ENCODE measurements at places on chromosomes 16 and 17.
A peak's percentile ranks its signal among the peaks of the same experiment; 100 is the strongest.

GRCh38 chr17:56292578-56292977 lies 139.3 kb downstream of the ANKFN1 start:
- no peak for DNase-seq

GRCh38 chr17:64327201-64327930 lies 63.3 kb downstream of the PECAM1 start:
- no peak for DNase-seq

DNA sequence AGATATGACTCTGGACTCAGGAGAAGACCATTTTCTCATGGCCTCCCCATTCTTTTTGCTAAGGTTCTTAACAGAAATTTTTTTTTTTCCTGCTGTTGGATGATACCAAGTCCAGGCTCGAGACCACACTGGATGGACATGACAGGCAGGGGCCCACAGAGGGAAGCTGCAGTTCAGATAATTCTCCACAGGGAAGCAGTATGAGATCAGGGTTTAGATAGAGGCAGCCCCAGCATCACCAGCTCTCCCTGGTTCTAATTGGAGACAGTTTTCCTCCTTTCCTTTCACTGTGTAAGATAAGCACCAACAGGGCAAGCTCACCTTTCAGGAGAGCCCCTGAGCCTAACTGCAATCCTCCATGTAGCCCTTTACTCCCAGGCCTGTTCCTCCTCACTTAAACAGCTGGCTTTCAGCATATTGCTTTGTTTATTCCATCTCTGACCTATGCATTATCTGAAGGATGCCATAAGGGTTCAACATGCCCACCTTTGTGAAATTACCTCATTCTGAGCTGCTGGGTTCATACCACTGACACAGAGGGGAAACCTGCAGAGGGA lies 108.1 kb downstream of the SNX11 start:
- no peak for DNase-seq

DNA sequence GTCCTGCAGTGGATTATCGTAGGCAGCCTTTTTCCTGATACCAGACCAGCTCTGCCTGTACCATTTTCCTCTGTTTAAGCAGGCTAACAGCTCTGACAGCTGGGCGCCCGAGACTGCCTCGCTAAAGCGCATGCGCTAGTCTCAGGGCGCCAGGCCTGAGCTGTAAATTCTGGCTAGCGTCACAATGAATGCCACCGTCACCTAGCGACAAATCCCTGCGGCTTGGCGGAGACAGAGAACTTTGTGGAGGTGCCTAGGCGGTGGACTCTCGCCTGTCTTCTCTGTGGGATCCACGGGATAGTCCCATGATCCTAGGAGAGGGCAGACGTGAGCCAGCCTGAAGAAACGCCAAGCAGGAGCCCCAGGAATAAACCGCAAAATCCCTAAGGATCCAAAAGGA lies 573.9 kb downstream of the KCNJ18 start:
- DNase-seq: no peak

GRCh38 chr16:67931712-67932461 lies at the start of gene CTRL:
Gene CTRL (minus strand): TSS chr16:67931862. CDS start chr16:67931852, 10 bp downstream.
- DNase-seq: no peak

DNA sequence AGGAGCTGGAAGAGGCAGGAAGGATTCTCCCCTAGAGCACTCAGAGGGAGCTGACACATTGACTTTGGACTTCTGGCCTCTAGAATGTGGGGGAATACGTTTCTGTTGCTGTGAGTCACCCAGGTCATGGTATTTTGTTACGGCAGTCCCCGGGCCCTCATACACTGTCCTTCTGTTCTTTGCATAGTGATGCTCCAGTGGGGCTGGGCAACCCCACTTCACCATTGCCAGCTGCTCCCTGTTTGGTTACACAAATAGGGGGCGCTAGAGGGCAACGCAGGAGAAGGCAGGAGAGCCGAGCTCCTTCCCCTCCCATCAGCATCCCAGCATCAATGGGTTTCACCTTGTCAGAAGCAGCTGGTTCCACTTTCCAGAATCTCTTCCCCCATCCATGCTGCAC lies 257.7 kb upstream of the FOXF1 start:
- DNase-seq: no peak

DNA sequence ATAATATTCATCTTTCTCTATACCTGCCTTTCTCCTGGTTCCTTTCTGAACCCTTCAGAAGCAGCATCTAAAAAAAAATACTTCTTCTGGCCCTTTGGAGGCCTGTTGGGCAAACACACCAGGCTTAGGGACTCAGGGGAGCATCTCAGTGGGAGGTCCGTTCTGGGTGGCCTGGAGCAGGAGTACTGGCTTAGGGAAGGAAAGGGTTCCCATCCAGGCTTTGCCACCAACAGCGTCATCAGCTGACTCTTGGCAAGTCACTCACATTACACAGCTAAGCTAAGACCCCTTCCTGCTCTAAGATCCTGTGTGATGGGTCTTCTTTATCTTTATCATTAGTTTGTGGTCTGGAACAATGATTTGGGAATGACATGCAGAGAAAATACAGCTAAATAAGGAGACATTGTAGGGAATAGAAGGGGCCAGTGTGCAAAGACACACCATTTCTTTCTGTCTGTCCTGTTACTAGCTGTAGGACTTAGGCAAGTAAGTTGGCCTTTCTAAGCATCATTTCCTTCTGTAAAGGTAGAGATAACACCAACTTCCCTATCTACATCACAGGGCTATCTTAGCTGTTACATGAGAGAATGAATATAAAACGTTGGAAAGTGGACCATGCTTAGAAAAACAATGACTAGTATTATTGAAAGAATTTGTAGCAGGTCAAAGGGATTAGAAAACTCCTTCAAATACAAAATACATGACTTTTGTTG lies 9.9 kb downstream of the PCTP start:
- no peak for DNase-seq

DNA sequence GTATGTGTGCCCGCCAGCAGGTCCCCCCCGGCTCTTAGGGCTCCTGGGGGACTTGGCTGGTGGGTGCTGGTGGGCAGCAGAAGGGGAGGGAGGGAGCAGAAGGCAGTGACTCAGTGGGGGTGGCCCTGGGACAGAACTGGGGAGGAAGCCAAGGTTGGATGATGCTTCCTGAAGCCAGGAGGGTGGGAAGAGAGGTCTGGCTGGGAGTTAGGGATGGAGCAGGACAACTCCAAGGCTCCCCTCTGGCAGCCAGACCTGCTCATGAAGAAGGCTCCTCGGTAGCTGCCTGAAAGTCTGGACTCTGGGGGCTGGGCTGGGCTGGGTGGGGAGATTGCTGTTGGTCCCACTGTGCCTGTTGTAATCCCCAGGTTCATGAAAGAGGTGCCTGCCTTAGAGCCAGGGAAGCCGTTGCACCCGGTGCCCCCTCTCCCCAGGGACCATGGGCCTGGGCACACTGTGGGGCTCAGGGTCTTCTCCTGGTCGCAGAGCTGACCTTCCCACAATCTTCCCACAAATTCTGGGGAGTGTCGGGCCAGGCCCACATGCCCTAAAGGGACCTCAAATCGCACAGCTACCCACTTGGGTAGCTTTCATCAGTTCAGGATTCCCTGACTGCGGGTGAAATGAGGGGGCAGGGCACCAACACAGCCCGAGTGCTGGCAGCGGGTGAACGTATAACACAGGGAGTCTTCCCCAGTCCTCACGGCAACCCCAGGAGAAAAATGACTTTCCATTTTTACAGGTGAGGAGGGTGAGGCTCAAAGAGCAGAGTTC lies 1.1 kb upstream of the PLEKHG4 start:
- DNase-seq: no peak

DNA sequence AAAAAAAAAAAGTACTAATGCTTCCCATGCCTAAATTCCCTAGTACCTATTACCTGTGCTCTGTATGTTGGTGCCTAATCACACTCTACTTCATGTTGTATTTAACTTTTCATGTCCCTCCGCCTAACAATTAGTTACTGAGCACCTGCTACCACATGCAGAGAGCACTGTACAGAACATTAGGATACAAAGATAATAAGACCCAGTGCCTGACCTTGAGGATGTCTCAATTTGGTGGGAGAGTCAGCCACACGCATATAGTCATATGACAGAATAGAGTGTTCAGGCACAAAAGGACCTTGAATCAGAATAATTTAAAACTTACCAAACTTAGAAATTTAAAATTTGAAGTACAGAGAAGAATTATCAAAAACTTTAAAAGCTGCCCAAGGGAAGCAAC lies 42.1 kb downstream of the USP31 start:
- DNase-seq: no peak

GRCh38 chr17:41483991-41484826 lies 3.3 kb upstream of the KRT35 start:
- no peak for DNase-seq

- DNase-seq: peak; percentile 59
Measured at GRCh38 chr17:65750631-65751115, 189.2 kb upstream of the AXIN2 start.

- DNase-seq: no peak
Measured at GRCh38 chr17:68511254-68511670, 968 bp upstream of the PRKAR1A start.

GRCh38 chr17:82929011-82929622 lies 89.3 kb upstream of the ZNF750 start:
- DNase-seq: no peak

- no peak for DNase-seq
Measured at GRCh38 chr17:80857756-80858171, 133.9 kb upstream of the CHMP6 start.

GRCh38 chr16:10338426-10338825 lies 47.4 kb upstream of the ATF7IP2 start:
- no peak for DNase-seq

DNA sequence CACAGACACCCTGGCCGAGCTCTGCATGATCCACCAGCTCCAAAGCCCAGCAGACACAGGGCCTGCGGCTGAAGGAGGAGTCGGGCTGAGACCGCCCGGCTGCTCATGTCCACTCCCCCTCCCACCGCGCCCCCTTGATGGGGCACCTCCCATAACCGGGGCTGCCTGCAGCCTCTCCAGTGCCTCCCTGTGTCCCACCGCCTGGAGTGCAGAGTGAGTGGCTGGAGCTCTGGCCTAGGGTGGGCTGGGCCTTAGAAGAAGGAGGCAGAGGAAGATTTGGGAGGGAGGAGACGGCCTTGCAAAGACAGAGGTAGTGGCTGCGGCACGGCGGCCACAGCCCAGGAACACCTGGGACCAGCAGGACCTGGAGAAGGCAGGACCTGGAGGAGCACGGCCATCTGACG lies 4.0 kb downstream of the CBFA2T3 start:
- no peak for DNase-seq

- peak; percentile 21 for DNase-seq
Measured at GRCh38 chr17:58352596-58353388, 791 bp upstream of the SUPT4H1 start.

GRCh38 chr16:49458656-49459445 lies 85.2 kb downstream of the C16orf78 start:
- no peak for DNase-seq

- no peak for DNase-seq
Measured at GRCh38 chr16:57756424-57757325, 21.1 kb downstream of the KATNB1 start.

GRCh38 chr16:24364596-24364995 lies 108.5 kb downstream of the CACNG3 start:
- DNase-seq: no peak

DNA sequence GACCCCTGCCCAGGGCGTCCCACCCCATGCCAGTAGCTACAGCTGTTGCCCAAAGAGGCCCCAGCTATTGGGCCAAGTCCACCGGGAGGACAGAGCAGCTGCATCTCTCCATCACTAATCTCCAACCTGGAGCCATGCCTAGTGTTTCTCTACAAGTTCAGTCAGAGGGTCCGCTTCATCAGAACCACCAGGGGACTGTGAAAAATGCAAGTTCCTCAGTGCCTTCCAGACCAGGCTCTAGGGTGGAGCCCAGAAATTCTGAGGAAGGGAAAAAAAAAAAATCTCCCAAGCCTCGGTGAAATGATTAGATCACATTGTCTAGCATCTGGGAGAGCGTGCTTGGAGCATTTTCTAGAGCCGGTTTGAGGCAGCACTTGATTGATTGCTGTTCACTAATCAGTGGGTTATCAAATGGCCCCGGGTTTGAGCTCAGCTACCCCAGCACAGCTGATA lies 22.4 kb upstream of the HERPUD1 start:
- DNase-seq: no peak

DNA sequence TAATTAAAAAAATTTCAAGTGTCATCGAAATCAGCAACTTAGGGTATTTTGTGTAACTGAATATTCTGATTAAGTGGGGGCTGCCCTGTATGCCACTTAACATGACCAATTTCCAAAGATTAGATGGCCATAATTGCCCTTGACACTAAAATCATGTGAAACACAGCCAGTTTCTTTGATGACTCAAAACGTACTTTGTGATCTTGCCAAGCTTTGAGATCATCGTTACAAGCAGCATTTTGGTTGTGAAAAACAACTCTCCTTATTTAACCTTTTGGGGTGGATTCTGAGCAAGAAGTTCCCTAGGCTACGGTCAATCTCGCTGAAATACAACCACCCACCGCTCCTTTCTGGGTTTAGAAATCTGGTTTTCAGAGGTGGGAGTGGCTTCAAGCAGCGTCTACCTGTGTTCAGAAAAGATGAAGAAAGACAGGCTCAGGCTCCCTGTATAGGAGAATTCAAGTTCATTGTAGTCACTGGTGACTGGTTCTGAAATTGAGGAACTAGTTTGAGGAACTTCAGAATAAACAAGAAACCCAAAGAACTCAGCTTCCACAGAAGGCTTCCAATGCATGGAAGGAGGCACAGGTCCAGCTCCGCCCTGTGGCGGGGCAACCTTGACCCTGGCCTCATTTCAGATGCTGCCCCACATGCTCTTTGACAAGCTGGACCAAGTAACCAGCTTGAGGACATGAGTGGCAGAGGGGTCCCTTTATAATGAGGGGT lies 9.4 kb downstream of the MAP3K14 start:
- peak; percentile 47 for DNase-seq

DNA sequence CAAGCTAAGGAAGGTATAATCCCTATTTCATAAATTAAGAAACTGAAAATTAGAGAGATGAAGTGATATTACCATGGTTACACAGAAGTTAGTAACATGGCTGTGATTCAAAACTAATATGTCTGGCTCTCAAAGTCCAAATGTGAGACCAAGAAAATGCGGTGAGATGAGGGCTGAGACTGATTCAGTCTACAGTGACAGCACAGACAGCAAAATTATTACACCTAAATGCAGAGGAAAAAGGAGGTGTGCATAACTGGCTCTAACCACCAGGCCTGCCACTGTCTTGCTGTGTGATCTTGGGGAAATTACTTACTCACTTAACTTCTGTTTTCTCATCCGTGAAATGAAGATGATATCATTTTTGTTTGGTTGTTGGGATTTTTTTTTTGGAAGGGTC lies 270.0 kb upstream of the SOX9 start:
- DNase-seq: no peak

GRCh38 chr17:41394254-41394996 lies 3.0 kb downstream of the KRT31 start:
- no peak for DNase-seq

DNA sequence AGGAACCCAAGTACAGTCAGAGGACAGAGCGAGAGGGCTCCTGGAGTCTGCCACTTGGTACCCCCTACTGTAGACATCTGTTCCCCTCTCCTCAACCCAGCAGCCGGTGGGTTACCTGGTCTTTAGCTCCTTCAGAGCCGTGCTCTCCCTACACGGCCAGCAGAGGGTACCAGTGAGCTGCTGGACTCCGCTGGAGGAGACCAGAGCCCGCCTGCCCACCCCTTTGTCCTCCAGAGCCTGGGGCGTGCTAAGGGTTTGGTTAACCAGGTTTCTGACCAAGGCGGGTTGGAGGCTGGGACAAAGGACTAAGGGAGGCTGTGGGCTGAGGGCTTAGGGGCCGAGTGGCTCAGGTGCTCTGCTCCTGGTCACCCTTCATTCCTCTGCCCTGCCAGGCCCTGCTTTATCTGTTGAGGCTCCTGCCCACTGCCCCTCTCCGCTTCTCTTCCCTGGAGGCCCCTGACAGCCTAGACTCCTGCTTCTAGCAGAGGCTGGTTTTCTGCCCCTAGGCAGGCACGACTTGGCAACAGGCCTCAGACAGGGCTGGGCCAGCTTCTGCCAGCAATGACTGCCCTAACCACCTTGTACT lies 2.7 kb upstream of the HSD11B2 start:
- DNase-seq: peak; percentile 52
